ENCODE measurements at places on chromosomes 7 and 10.
A peak's percentile ranks its signal among the peaks of the same experiment; 100 is the strongest.

GRCh38 chr7:69859342-69859741, 261.1 kb downstream of the AUTS2 start:
- no peak for DNase-seq

DNA sequence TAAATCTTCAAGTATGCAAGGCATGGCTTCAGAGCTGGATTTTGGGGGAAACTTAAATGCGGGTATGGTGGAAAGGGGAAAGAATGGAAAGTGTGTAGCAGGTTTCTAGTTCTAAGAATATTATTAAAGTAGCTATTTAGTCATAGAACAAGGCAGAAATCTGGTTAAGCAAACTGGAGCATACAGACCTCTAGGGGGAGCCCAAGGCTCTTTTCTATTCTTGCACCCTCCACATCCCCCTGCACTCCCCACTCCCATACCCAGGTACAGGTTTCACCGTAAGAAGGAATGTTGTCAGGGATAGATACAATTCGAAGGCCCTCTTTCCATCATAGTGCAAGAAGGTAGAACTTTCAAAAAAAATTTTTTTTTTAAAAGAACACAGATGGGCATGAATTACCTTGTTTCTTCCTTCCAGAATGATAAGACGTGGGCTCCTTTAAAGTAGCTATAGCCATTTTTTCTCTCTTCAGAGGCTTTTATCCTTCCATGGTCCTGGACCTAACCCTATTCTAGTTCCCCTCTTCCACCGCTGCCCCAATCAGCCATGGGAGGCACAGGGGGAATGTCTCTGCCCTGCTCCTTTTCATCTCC, 41.5 kb upstream of the SMIM30 start:
- DNase-seq = peak; percentile 70

DNA sequence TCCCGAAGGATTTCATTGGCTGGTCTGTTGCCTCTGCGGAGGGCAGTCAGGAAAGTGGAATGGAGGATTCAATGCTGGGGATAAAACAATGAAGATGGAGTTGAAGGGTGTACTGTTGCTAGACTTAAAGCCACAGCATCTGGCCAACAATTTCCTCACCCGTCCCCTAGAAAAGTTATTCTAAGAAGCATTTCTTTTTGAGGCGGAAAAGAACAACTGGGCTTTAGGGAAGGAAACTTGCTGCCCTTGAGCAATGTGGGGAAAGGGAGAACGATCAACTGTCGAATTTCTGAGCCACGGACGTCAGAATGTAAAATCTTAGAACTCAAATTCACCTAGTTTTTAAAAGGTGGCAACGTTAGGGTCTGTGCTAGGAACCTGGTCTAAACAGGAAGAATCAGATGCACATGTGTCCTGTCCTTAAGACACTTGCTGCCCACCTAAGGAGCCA, 664 bp downstream of the FMC1 start:
- no peak for DNase-seq

GRCh38 chr10:101602761-101603398, 14.8 kb downstream of the DPCD start:
- peak; percentile 90 for DNase-seq

DNA sequence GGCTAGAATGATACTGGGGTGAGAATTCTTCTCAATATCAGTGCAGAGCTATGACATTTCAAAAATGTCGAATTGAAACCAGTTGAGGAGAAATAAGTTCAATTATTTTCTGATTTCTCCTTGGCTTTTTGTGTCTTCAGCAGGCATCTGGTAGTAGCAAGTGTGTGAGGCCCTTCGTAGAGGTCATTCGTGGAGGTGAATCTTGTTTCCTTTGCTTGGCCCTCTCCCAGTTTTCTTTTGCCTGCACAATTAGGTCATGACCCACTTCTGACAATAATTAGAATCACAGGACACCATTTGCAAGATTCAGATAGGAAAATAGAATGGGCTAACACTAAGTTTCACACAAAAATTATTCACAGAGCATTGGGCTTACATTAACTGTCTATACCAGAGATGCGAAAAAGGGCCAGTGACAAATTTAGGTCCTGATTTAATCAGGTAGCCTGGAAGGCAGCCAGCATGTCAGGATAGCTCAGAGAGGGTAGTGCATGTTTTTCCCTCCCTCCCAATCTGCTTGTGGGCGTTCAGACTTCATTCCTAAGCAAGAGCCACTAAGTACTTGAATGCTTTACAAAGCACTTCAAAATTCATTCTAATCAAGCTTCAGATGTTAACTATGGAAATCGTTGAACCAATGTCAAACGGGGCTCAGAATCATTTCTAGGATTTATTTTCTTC, 24.0 kb upstream of the A1CF start:
- no peak for DNase-seq

GRCh38 chr7:33243319-33243881, 114.0 kb downstream of the BBS9 start:
- peak; percentile 67 for DNase-seq

DNA sequence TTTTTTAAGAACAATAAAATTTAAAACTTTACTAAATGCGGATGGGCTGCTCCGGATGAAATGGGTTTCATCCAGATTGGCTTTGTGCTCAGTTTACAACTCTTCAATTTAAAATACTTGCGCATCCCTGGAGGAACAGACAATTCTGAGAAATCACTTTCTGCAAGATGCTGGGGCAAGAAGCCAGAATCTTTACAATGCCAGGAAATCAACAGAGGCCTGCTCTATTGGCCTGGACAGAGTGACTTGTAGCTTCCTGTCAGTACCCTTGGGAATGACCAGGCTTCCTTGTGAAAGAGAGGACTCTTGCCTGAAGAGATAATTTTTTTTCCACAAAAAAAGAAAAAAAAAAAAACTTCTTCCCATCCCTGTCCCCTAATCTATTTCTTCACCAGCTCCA, 3.9 kb upstream of the FAM13C start:
- DNase-seq = no peak

Data from AG08395 (cell line).